HFFc6 (cell line): ENCODE measurements at places on chromosomes 5 and 9. TPM values are rescaled to one million over a fixed set of nuclear protein-coding genes. Genes with fewer than 3 reads are reported as not detected.

Gene POLR3G
- total RNA-seq: 9.1 to 17.0 TPM (median 13.7 TPM) in 3 replicates

Gene SYNPO
- 44.6 and 47.6 TPM in 2 replicates for total RNA-seq

Gene AHRR
- total RNA-seq: 34.0 to 55.7 TPM (median 53.5 TPM) in 3 replicates

Gene PRUNE2
- total RNA-seq: 0.05 to 0.21 TPM (median 0.07 TPM) in 3 replicates

Gene JAKMIP2
- not detected in 3 replicates for total RNA-seq

Gene SV2C
- not detected in 3 replicates for total RNA-seq

GRCh38 chr5:59744531-59744992 lies 149.0 kb downstream of the PDE4D start:
- peak; percentile 56 for DNase-seq

DNA sequence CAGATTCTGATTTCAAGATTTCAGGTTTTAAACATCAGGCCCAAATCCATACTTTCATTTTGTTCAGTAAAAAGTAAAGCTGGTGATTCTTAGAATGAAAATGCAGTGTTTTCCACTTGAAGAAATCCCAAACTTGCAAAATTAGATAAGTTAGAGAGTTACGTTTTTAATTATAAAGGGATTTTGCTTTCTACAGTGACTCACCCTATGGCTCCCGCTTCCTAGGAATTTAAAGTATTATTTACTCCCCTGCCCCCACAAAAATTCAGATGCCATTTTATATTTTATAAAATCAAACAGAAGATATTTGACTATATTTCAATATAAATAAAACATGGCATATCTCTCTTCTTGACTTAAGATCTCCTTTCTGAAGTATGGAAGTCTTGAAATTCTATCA lies 402.9 kb downstream of the ZSWIM6 start:
- no peak for DNase-seq

GRCh38 chr9:112013266-112013665 lies 116.7 kb downstream of the UGCG start:
- DNase-seq: no peak

- DNase-seq: no peak
Observed at GRCh38 chr5:31317665-31318064, 124.2 kb downstream of the CDH6 start.

DNA sequence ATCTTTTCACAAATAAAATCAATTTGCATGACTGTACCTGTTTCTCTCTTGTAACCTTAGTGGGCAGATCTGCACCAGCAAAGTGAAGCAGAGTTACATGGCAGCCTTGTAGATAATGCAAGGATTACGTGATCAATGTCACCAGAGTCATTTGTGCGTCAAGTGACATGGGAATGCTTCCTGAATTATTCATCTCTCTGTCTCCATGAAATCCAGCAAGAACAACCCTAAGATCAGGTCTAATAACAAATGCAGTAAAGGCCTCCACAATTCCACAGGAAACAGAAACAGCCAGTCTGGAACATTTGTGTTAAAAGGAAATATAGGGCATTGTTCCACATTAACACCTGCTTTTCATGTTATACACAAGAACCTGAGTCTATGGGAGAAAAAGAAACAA lies 7.8 kb downstream of the GZMA start:
- no peak for DNase-seq

DNA sequence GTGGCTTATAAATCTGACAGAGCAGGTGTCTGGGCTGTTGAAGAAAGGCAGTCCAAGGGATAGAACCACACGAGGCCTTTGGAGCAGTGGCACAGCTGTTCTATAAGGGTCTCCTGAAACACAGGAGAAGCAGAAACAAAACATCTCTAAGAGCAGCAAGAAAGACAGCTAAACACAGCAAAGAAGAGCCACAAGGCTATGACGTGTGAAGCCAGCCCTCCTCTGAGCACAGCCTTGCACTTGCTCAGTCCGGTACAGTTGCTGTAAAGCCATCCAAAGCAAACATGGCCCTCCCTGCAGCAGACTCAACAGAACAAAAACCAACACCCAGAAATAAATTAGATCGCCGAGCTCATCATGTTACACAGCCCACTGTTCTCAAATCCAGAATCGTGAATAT lies 2.6 kb upstream of the GZMK start:
- no peak for DNase-seq

- no peak for DNase-seq
Observed at GRCh38 chr5:97062046-97062445, 80.4 kb downstream of the LIX1 start.

- DNase-seq: peak; percentile 76
Observed at GRCh38 chr9:91803151-91803940, 146.7 kb downstream of the ROR2 start.

- DNase-seq: no peak
Observed at GRCh38 chr9:85516455-85516854, 225.3 kb downstream of the AGTPBP1 start.

DNA sequence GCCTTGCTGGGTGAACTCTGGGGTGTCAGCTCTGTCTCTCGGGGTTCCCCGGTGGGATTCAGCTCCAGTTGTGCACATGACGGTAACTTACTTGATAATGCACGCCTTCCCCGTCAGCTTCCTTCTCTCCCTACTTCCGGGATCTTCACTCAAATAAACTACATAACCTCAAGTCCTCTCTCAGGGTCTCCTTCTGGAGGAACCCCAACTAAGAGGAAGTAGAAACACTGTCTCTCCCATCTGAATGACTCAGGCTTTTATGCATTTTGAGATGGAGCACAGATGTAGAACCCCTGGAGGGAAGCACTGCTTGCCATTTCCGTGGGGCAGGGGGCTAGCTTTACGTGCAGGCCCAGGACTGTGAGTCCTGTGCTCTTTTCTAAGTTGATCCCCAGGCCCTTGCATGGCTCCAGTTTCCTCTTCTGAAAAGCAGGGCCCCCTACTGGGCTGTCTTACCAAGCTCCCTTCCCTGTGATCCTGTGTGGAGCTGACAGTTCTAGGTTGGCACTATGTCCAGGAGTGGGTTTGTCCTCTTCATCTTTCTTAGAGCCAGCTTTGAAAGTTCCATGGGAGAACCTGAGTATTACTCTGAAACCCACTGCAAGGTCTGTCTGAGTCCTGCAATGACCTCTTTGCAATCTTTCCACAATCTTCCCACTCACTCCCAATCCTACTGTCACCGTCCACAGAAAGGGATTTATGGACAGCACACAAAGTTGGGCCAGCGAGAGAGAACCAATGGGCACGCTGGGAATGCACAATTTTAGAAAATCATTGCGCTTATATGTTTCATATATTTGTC lies 17.7 kb downstream of the S1PR3 start:
- no peak for DNase-seq
